A549 treated with CORT108297 at 1 μM for 4 hours (cell line): ENCODE measurements at places on chromosomes 3 and 15. TPM values are rescaled to one million over a fixed set of nuclear protein-coding genes. Genes with fewer than 3 reads are reported as not detected.

Gene KBTBD13
- not detected in 5 replicates for total RNA-seq

Gene CAMK2N2
- total RNA-seq, result 0.87 to 1.4 TPM (median 1.3 TPM) in 5 replicates

Gene ELP6
- total RNA-seq, result 26.6 to 29.5 TPM (median 27.6 TPM) in 5 replicates

Gene SLC28A1
- 0.05 TPM in 2 of 5 replicates, not detected in the others for total RNA-seq

Gene DISP2
- total RNA-seq, result 1.1 to 1.9 TPM (median 1.7 TPM) in 5 replicates

Gene OR5K2
- not detected in 5 replicates for total RNA-seq

Gene FLNB
- total RNA-seq, result 288 to 332 TPM (median 311 TPM) in 5 replicates

Gene CFAP91
- 0.22 to 0.56 TPM (median 0.23 TPM) in 5 replicates for total RNA-seq

Gene TMEM62
- total RNA-seq, result 8.2 to 9.7 TPM (median 9.0 TPM) in 5 replicates

Gene THSD4
- total RNA-seq, result 19.4 to 27.7 TPM (median 23.0 TPM) in 5 replicates

Gene CLRN1
- not detected in 5 replicates for total RNA-seq

Gene TM4SF1
- total RNA-seq, result 1,236 to 1,908 TPM (median 1,489 TPM) in 5 replicates

Gene PLA2G4E
- total RNA-seq, result 0.02 TPM in 1 of 5 replicates, not detected in the others

Gene TGM4
- total RNA-seq, result 0.03 to 0.10 TPM (median 0.04 TPM) in 5 replicates

Gene EPHA6
- 0.06 to 0.10 TPM (median 0.08 TPM) in 3 of 5 replicates, not detected in the others for total RNA-seq

Gene ACKR2
- 0.05 to 0.13 TPM (median 0.07 TPM) in 3 of 5 replicates, not detected in the others for total RNA-seq

Gene NR2E3
- 0.12 to 0.39 TPM (median 0.21 TPM) in 5 replicates for total RNA-seq

Gene CIB2
- 26.5 to 31.2 TPM (median 27.3 TPM) in 5 replicates for total RNA-seq

Gene CACNA2D2
- 0.46 to 0.54 TPM (median 0.51 TPM) in 5 replicates for total RNA-seq

Gene RBPMS2
- 6.5 to 9.6 TPM (median 8.9 TPM) in 5 replicates for total RNA-seq

Gene LRRIQ4
- total RNA-seq, result not detected in 5 replicates

Gene GUCA1C
- not detected in 5 replicates for total RNA-seq

Gene MFN1
- 17.3 to 21.4 TPM (median 18.7 TPM) in 5 replicates for total RNA-seq

Gene SMAD6
- total RNA-seq, result 15.1 to 25.1 TPM (median 23.1 TPM) in 5 replicates

Gene NUP210
- total RNA-seq, result 29.5 to 42.6 TPM (median 40.7 TPM) in 5 replicates

Gene DLEC1
- 0.03 to 0.06 TPM (median 0.05 TPM) in 4 of 5 replicates, not detected in the other for total RNA-seq

Gene ALG3
- total RNA-seq, result 59.2 to 88.0 TPM (median 77.6 TPM) in 5 replicates

Gene UROC1
- not detected in 5 replicates for total RNA-seq

Gene RTP1
- not detected in 5 replicates for total RNA-seq

Gene SNAPC5
- 46.1 to 66.9 TPM (median 48.9 TPM) in 5 replicates for total RNA-seq

Gene HAPLN3
- total RNA-seq, result 26.3 to 37.2 TPM (median 33.7 TPM) in 5 replicates

Gene MUC4
- total RNA-seq, result 0.02 to 0.04 TPM in 2 of 5 replicates, not detected in the others

Gene CYP1A2
- total RNA-seq, result not detected in 5 replicates

Gene TMC3
- not detected in 5 replicates for total RNA-seq

Gene COLQ
- total RNA-seq, result 0.13 to 0.68 TPM (median 0.44 TPM) in 5 replicates

Gene AHSG
- total RNA-seq, result 0.05 to 0.09 TPM in 2 of 5 replicates, not detected in the others
